ENCODE measurements at places on chromosomes 12 and 14.

GRCh38 chr14:95314609-95315008 lies 5.1 kb downstream of the CLMN start:
- DNase-seq: no peak

DNA sequence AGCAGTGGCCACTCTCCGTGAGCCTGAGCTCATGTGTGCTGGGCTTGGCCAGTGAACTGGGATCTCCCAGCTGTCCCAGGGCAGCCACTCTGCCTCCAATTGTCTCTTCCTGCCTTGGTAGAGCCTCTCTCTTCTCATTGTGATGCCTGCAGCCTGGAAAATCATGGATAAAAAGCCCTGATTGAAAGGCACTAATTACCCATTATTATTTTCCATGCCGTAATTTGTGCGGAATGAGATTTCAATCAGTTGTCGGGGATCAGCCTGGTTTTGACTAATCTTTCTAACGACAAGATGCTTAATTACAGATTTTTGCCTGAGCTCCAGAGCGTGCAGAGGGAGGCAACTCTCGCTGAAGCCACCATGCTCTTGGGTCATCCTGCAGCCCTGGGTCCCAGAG lies 52.7 kb downstream of the ESRRB start:
- no peak for DNase-seq

DNA sequence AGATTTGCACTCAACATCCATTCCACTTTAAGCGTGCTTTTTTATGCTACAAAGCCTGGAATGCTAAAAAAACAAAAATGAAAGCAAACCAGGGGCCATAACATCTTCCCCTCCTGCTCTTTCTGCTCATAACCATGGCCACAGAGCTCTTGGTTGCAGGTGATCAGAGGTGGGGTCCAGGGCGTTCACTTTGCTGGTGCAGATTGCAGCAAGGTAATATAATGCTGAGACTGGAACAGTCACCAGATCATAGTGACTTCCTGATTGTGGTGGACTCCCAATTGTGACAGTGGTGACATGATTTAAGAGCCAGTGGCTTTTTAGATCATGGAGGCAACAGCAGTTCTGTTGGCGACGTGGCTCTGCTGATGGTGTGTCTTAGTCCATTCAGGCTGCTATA lies 115.0 kb upstream of the CPM start:
- no peak for DNase-seq

GRCh38 chr12:50110127-50110761 lies 1.8 kb upstream of the COX14 start:
- DNase-seq: no peak

- no peak for DNase-seq
These were observed 530 bp upstream of the NYNRIN start for GRCh38 chr14:24398293-24398652.

DNA sequence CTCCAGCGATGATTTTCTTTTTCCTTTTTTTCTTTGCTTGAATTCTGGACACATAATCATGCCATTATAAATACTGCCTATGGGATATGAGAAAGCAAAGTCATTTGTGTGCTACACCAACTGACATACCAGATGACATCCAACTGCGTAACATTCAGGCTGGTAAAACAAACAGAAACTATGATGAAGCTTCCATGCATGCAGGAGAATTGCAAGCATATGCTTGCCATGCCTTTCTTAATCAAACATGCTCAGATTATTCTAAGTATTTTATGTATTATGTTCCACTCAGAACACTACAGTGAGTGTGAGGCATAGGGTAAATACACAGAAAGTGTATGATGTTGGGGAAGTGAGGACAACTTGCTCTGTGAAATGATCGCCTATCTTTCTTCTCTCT lies 97.4 kb downstream of the C12orf50 start:
- DNase-seq: no peak

DNA sequence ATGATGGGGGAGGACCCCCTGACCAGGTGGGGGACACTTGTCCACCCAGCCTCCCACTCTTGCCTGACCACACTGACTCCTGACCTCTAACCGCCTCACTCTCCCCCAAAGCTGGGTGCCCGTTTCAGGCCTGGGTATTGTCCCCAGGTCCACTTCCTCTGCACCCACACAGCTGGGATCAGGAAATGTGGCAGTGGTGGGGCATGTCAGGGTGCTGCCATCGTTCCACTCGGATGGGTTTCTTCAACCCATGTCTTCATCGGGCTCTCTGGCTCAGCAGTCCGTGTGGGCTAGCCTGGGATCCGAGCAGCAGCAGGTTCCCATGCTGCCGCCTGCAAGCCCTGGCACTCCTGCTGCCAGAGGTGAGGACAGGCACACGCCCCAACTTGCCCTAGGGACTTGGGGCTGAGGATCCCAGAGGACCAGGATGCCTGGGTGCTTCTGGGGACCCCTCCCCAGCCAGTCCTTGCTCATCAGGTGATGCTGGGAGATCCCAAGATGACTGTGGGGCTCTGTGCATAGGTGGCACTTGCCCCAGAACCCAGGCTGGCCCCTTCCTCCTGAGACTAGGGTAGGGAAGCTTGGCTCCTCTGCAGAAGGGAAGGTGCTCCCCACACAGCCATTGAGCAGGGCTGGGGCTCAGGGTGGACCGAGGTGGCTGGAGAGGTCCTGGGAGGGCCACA lies 2.9 kb upstream of the CLBA1 start:
- no peak for DNase-seq

GRCh38 chr14:61482348-61483206 lies 161.2 kb downstream of the PRKCH start:
- no peak for DNase-seq

DNA sequence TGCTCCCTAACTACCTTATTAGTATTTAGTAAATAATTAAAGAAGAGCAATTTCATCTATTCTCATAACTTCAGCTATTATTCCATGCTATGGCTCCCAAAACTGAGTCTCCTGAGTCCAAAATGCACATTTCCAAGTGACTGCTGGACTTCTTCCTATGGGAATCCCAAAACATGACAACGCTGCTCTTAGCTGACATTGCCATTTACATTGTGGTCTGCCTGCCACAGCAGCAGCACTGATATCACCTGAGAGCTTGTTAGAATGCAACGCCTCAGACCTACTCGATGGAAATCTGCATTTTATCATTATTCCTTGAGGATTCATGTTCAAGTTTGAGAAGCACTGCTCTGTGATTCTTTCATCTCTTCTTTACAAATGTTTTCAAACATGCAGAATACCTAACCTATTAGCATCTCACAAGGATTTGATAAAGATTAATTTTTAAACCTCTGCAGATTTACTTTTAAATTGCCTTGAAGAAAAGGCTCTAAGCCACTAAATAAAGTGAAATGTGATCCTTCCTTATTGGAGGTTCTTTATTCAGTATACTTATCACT lies 77.7 kb downstream of the SEC23A start:
- DNase-seq: no peak

GRCh38 chr14:65959563-65960024 lies 526.6 kb upstream of the CCDC196 start:
- DNase-seq: no peak

DNA sequence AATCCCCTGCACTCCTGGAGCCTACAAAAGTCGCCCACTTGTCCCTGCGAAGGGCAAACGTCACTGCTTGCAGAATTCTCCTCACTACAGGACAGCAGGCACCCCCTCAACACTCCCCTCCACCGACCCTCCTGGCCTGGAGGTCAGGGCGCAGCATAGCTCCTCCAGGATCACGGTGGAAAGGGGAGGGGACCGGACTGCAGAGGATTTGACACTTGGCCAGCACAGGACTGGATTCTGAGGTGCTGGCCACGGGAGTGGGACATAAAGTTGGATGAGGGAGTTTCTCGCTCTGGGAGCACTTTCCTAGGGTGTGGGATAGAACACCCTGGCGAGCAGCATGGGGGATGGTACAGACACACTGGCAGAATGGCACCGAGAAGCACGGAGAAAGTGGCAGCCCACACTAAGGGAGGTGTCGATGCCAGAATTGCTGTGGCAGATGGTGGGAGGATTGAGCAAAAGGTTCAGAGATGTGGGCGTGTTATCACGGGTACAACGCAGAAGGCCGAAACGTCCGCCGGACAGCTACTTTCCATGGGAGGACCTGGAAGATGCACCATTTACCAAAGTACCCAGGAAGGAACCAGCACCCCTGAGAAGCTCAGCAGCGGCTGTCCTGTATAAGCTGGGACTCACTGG lies 51.4 kb upstream of the DIO3 start:
- no peak for DNase-seq

- no peak for DNase-seq
These were observed 580.2 kb downstream of the ETNK1 start for GRCh38 chr12:23204933-23205778.

DNA sequence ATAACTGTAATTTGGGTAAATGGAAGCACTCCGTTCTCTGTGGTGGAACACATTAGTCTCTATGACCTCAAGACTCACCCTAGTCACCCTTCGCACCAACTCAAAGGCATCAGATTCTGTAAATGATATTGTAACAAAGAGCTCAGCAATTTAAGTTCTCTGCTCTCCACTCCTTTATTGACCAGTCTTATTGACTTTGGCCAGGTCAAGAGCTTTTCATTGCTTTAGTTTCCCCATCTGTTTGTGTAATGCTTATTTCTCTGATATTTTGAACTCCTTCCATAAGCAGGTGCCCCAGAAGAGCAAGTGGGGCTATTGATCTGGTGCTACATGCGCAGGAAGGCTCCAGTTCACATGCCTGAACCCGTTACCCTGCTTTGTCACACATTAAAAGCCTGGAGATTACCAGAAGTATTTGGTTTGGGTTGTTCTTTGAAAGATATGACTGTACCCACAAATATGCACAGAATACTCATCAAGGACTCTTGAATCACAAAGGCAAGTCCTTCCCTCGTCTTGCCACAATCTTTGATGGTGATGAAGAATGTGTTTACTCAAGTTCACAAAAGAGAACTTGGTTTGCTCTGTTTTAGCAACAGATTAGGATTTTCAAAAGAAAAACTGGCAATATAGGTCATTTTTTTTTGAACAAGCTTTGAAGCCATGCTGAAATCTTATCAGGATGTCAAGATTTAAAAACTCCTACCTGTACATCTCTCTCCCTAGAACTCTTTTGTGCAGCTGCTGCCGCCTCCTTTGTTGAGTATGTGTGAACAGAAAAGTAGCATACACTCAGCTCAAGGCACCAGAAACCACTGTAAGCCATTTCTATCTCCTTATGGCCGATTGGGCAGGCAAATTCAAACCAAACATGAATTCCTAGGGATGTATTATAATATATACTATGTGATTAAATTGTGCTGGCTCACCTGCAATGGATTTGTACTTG lies 193.9 kb downstream of the BCAT1 start:
- DNase-seq: no peak

DNA sequence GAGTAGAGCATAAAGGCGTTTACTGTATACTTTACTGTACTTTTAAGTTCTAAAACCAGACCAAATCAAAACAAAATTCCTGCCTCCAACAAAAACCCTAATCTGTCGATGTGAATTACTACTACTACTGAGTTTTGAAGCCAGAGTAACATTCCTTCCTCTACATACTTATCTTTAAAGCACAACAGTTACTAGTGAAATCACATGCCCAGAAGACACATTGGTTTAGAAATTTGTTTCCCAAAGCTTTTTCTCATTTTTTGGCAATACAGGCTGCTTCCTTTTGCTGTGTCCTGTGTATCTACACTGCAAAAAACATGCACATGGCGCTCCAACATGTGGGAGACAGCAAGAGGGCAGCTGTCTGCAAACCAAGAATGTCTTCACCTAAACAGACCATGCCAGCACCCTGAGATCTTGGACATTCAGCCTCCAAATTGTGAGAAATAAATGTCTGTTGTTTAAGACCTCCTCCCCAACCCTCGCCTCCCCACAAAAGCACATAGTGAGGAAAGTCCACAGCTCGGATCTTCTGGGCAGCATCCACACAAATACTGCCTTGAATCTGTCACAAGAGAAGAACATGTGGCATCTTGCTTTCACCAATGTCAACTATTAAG lies 21.1 kb downstream of the SETD3 start:
- DNase-seq: no peak

- DNase-seq: no peak
These were observed 357.3 kb upstream of the DDHD1 start for GRCh38 chr14:53510281-53510912.

DNA sequence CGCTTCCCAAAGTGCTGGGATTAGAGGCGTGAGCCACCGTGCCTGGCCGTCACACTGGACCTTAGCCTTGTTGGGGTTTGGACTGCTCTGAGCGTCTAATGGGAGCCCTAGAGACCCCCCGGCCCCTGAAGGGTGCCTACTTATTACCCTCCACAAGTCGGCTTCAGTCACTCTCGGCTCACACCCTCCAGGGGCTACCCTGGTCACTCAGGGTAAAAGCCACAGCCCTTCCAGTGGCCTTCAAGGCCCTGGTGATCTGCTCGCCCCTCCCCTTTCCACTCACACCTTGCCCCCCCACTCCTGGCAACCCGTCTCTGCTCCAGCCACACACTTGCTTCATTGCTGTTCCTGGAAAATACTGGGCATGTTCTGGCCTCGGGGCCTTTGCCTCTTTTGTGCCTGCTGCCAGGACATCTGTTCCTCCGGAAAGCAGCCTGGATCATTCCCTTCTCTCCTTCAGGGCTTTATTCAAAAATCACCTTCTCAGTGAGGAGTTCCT lies 3.6 kb upstream of the MORN3 start:
- DNase-seq: no peak

DNA sequence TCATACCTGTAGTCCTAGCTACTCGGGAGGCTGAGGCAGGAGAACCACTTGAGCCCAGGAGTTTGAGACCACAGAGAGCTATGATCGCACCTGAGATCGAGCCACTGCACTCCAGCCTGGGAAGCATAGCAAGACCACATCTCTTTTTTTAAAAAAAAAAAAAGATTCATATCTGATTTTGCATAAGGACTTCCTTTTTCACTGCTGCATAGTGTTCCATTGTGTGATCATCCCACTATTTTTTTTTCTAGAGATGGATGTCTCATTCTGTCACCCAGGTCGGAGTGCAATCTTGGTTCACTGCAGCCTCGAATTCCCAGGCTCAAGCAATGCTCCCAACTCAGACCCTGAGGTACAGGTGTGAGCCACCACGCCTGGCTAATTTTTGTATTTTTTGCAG lies 50.4 kb downstream of the PHETA1 start:
- DNase-seq: no peak
